ENCODE measurements at places on chromosomes 5 and 9.

DNA sequence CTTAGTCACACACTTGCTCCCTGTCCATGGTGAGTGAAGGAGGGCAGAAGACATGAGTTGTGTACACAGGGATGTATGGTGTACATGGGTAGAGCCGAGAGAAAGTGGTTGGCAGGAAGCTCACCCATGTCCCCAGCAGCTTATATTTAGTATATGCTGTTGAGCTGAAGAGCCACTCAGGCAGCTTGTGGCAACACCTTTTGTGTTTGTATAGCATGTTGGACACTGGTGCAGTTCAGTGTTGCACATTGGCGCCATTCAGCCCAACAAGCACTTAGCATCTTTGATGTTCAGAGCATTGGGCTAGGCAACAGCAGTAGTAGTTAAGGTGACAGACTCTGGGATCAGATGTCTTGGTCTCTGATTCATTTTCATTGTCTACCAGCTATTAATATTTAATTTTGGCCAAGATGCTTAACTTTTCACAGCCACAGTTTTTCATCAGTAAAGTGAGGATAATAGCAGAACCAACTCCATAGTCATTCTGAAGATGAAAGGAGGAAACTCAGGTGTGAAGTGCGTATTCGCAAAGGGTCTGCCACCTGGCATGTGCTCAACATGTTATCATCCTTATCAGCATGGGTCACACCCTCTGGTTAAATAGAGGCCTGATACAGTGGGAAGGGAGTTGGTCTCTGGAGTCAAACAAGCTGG lies 184.8 kb downstream of the NR3C1 start:
- no peak for DNase-seq

DNA sequence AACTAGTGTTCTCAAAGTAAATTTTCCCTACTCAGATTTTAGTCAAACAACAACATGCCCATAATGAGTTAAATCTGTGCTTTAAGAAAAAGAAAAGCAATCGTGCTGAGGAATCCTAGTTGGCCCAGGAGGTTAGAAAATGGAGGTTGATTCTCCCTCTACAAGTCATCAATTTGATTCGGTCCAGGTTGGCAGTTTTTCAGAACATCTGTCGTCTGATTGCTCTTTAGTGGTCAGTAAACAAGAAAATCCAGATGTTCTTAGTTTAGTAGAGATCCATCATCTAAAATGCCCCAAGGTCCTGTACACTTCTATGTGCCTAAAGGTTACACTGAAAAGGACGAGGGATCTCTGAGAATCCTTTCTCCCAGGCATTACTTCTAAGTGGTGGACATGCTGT lies 659.2 kb downstream of the MTRR start:
- DNase-seq: no peak

GRCh38 chr9:107242073-107243030 lies 40.7 kb upstream of the RAD23B start:
- DNase-seq: no peak

DNA sequence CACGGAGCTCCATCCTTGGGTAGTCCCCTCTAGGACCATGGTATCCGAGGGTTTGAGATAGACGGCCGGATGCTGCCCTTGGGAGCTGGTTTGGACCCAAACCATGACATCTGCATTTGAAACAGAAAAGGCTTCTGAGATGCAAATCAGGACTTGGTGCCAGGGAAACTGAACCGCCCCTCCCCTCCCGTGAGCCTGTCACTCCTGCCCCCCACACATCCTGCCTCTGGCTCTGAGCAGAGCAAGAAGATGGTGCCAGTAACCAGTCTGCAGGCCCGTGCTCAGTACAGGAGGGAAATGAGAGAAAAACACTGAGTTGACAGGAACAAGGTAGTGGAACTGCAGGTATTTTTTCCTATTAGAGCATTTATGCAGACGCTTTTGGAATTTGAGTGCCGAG lies 18.6 kb downstream of the ARPC5L start:
- DNase-seq: no peak

DNA sequence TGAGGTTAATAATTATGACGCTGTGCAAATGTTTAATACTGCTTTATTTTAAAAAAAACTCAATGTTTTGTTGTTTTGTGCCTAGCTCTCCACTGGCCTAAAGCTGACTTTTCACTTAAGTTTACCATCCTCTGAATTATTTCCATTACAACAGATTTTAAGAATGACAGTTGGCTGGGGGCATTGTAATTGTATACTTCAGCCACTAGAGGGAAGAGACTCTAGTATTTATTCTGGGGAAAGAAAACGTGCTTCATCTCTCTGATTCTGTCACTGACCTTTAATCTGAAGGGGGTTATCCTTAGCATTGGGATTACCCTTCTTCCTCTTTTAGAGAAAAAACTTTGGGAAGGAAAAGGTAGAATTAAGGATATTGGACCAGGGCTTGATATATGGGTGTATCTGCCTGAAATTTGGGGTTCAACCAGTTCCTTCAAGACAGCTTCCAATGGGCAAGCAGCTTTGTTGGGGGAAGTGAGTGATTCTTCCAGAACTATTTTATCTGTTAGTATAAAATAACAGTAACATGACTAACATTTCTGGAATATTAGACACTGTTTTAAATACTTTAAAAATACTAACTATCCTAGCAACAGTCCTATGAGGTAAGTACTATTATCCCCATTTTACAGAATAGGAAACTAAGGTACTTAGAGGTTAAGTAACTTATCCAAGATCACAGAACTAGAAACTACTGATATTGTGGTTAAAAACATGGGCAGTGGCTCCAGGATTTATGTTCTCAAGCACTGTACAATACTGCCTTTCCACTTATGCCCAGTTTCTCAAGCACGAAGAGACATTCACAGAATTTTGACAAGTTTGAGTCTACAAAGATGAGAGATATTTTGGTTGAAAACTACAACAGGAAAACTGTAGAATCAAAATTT lies 208.4 kb downstream of the CD180 start:
- no peak for DNase-seq

GRCh38 chr5:78887384-78888118 lies 97.6 kb downstream of the ARSB start:
- DNase-seq: no peak

- DNase-seq: no peak
These were observed 880 bp upstream of the UBAC1 start for GRCh38 chr9:135961811-135962695.

- no peak for DNase-seq
These were observed 7.7 kb downstream of the ZNF622 start for GRCh38 chr5:16457853-16458252.

GRCh38 chr5:56154732-56155484 lies 78.2 kb downstream of the ANKRD55 start:
- DNase-seq: no peak

DNA sequence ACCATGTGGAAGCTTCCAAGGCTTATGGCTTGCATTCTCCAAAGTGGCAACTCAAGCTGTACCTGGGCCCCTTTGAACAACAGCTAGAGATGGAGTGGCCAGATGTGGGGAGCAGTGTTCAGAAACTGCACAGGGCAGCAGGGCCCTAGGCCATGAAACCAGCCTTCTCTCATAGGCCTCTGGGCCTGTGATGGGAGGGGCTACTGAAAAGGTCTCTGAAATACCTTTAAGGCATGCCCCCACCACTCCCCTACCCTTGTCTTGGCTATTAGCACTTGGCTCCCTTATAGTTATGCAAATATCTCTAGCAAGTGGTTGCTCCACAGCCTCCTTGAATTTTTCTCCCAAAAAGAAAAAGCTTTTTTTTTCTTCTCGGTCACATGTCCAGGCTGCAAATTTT lies 1014.6 kb downstream of the DTWD2 start:
- DNase-seq: no peak

DNA sequence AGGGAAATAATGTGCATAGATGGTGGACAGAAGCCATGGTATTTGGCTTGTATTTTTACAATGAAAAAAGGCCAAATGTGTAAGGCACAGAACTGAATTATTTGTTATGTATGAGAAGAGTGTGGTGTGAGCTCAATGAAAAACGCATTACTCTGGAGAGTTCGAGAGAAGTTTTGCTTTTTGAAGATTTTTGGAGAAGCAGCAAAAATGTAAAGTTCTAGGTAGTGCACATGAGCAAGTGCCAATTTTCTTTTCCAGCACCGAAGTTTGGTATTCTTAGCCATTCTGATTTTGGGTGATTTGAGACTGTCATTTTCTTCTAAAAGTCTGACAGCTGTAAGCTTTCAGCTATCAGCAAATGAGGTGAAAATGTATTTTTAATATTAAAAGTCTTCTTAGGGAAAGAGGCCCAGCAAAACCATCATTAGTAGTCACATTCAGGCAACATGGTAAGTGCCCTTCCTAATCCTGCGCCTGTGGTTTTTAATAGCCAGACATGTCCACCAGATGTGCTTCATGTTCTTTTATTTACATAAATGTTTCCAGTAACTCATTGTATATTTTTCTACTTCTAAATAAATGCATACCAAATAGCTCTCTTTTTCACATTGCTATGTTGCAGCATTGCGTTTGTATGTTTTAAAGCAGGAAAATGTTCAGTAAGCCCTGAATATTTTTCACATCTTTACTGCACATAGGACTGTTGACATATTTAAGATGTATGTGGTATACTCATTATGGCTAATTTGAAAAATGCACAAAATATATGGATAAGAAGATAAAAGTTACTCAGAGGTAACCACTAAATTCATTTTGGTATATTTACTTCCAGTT lies 50.4 kb downstream of the RASGRF2 start:
- DNase-seq: peak; percentile 61
